ENCODE measurements at places on chromosomes 6 and 20.

DNA sequence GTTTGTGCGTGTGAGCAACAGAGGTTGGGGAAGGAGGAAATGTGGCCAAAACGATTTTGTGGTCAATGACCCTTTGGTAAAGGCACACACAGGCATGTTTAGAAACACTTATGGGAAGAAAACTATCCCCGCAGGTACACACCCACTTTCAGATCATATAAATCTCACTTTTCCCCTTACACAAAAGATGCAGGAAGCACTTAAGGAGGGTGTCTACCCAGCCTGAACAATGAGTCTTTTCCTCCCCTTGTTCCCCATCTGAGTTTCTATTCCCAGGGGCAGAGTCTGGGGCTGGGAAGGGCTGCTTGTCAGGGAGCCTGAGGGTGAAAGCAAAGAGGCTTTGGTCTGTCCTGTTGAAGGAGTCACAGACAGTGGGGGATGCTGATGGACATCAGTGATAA lies 193.2 kb upstream of the SALL4 start:
- no peak for DNase-seq

DNA sequence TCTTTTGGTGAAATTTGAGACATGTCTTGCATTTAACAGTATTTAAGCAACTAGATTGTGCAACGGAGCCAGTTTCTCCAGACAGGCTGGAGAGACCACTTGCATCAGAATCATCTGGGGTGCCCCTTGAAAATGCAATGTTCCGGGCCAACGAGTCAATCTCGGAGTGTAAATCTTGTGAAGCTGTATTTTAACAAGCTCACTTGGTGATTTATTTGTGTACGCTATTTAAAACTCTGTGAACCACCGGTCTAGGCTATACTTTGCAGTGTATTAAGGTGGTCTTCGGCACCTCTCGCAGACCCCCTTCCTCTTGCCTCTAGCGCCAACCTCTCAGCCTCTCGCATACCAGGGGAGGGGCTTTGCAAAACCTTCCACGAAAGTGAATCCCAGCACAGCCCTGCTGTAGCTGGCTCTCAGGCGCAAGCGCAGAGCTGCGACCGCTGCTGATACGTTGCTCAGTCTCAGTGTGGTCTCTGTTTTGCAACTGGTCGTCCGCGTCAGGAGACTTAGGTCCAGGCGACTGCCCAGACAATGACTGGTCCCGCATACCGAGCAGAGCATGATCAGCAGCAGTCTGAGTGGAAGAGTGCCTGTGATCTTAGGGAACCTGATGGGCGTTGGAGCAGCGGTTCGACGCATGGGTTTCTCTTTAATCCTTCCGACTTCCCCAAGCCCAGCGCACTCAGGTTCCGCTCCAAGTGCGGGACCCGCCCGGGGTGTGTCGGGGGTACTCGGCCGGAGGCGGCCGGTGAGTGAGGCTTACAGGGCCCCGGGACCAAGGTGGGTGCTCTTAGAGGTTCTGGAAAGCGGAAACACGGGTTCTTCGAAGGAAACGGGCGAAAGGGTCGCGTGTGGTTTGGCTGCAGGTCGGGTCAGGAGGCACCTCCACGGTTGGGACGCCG lies at the start of gene ZNF391:
Gene ZNF391, plus strand, starts transcription at position 467 of the 905 bp plus-strand sequence. CDS start 11,612 bp downstream, outside the sequence.
- peak; percentile 80 for DNase-seq

DNA sequence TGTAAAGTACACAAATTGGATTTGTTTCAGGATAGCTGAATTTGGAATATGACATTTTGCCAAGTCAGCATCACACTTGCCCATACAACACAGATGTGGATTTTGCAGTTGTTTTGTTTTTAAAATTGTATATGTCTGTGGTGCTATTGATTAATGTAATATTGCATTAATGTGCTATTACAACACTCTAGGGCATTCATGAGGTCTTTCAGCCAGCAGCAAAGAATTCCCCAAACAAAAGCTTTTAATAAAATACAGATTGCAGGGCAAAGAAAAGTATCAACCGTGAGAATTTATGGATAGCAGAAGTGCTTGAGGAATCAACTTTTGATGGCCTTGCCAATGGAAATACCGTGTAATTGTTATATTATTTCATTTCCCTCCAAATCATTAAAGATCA lies 144.9 kb downstream of the AIG1 start:
- no peak for DNase-seq

DNA sequence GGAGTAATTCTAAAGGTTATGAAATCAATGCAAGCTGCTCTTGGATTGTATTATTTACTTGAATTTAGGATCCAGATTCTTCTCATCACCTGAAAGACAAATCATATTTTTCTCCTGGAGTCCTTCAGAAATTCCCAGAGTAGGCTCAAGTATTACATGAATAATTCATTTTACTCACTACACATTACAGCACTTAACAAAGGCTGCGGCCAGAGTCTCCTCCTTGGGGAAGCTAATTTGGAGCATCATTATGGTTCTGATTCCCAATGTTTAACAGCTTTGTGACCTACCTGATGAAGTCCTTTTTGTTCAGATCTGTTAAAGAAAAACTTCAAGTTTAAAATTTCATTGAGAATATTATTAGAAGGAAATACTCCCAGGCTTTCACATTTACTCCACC lies 28.7 kb downstream of the GRIK2 start:
- DNase-seq: no peak

GRCh38 chr6:47262231-47262630 lies 47.5 kb downstream of the TNFRSF21 start:
- no peak for DNase-seq

GRCh38 chr20:39311851-39312506 lies 349.8 kb downstream of the DHX35 start:
- DNase-seq: no peak

DNA sequence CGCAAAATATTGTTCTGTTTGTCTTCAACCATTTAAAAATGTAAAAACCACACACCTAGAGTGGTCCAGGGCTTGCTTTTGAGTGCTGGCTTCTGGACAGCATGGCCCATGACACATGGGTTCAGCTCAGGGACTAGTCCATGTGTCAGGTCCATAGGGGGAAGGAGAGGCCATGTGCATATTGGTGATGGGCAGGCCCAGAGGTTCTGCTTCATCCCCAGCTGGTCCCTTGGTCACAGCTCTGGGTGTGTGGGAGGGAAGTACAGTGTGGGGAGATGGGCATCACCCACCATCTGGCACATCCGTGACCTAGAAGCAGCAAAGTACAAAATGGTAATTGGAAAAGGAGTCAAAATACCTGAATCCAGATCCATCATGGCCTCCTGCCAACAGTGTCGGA lies 50.7 kb downstream of the STK35 start:
- no peak for DNase-seq

DNA sequence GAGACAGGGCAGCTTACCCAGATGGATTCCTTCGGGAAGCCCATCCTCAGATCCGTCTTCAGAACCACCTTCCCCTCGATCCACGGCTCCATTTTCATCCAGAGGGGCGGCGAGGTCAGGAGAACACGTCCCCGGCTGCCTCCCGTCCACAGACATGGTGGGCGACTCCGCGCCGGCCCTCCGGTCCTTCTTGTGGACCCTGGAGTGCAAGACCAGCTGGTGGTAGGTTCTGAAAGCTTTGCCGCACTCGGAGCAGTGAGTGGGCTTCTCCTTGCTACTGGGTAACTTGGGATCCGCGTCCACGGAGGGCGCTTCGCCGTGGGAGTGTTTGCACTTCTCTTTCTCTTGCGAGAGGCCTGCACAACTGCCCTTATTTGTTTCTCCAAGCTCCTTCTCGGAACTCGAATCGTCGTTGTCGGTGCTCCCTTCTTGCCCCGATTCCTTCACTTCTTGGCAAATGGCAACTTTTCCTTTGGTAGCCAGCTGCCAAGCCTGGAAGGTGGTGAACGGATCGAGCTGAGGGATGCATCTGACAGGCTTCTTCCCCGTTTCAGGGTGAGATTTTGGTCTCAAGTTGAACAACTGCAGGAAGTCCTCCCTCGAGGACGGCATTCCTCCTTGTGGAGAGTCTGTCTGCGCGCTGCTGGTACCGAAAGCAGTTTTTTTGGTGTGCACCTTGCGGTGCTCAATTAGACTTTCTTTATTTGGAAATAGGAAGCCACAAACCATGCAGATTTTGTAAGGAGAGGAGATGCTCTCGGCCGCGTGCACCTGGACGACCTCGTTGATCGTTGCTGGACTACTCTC lies 12.0 kb downstream of the ZNF217 start:
- peak; percentile 41 for DNase-seq

DNA sequence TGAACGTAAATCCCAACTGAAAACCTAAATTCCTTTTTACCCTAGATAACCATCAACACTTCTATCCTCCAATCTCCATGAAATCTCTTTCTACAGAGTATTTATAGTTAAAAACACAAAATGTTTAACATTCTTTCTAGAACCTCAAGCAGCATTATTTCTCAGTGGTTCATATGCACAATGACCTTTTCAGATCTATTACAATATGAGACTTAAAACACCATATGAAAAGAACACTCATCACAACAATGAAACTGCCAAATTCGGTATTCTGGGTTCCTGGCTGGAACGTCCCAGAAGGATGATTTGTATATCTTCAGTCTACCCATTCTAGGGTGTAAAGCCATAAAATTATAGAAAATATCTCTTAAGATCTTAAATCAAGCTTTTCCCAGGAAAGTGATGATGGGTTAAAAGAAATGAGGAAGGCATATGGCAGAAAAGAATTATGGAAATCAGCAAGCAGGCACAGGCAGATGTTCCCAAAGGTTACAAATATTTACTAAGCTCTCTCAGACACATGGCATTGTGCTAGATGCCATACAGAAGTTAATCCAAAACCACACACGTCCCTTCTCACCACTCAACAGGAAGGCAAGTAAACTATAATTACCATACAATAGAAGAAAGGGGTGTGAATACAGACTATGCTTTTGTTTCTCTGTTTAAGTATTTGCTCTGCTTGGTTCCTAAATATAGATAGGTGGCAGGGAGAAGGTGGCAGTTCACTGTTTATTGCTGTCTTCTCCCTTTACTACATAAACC lies 118.0 kb downstream of the CHD6 start:
- DNase-seq: no peak

DNA sequence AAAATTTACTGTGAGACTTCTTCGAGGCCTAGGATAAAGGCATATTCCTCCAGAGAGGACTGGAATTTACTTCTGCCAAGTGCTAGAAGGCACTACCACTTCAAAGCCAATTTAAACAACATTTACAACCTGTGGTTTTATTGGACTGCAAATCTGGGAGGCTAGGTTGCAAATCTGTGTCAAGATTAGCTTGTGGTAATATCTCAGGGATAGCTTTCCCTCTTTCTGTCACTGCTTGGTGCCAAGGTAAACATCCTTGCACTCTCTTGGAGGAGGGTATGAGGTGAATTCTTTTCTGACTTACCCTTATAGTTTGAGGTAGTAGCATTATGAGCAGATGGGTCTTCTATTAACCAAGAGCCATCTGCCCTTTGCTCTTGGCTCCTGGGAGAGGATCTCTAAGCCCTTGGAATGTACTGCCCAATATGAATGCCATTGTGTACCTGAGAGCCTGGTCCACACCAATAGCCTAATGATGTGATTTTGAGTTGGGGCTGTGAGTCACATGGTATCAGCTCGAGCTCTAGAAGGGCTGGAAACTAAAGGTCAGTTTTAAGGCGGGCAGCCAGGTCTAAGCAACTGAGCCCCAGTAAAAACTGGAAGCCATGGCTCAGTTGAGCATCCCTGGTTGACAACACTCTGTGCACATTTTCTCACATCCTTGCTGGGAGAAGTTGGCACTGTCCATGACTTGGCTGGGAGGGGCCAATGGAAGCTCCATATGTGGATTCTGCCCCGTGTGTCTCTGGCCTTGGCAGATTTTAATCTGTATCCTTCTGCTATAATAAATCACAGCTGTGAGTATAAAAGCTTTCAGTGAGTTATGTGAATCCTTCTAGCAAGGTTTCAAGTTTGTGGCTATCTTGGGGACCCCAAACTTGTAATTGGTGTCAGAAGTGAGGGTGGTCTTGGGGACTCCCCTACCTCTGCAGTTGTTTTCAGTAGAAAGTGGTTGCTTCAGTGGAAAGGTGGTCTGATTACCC lies 188.1 kb downstream of the UBE3D start:
- DNase-seq: no peak

DNA sequence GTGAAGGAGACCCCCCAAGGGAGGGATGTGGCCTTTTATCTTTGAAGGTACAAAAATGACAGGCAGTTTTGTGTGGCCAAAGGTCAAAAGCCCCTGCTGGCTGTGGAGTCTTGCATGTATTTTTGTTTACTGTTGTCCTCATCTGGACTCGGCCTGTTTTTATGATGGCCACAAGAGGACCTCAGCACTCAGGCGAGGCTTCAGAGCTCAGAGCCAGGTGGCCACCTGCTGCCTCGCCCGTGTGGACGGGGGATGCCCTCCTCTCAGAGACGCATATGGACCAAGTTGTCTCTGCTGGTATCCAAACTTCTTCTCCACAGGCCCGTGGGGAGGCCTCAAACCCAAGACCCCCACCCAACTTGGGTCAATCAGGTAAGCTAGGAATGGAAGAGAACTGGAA lies 118.2 kb downstream of the DACT2 start:
- DNase-seq: no peak

All from stimulated activated CD4-positive, alpha-beta T cell treated with anti-CD3 and anti-CD28 coated beads, Interleukin-2, amount 100 ng/mL, for 24 hours (primary cell).